ENCODE measurements at places on chromosomes 3 and 15.
A peak's percentile ranks its signal among the peaks of the same experiment; 100 is the strongest.

- H3K4me1 ChIP-seq: no peaks in the 10 kb centered on the region
- peaks cover 6% of the 10 kb centered on the region for H3K27me3 ChIP-seq
- H3K27ac ChIP-seq: no peak overlapping the region
- no peak for DNase-seq
Observed at GRCh38 chr3:14771593-14772497, 46.9 kb upstream of the FGD5 start.

GRCh38 chr3:107269136-107269535, 108.1 kb upstream of the CCDC54 start:
- H3K27ac ChIP-seq: no peak overlapping the region
- no peaks in the 10 kb centered on the region for H3K27me3 ChIP-seq
- DNase-seq: no peak

DNA sequence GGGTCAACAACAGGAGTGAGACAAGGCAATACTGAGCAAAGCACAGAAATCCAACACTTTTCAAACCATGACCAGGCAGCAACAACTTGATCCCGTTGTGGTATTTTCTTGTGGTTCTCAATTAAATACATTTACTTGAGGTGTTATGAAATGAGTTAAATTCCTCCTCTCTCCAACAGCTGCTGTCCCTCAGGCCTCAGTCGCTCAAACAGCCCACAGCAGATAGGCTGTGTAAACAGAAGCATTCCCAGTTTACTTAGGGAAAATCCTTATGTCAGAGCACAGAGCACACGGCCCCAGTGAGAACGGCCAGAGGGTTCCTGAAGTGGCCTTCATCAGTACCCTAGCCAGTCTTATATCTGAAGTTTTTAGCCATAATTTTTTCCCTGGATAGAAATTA, 359.9 kb downstream of the AGBL1 start:
- peaks cover 10% of the 10 kb centered on the region for H3K4me1 ChIP-seq
- H3K27ac ChIP-seq: no peak overlapping the region
- no peak for DNase-seq
- H3K4me3 ChIP-seq: no peak overlapping the region
- H3K27me3 ChIP-seq: no peaks in the 10 kb centered on the region

GRCh38 chr3:36318621-36319200, 61.6 kb upstream of the STAC start:
- no peak for DNase-seq
- no peak overlapping the region for H3K27ac ChIP-seq
- no peaks in the 10 kb centered on the region for H3K36me3 ChIP-seq
- no peak overlapping the region for H3K4me3 ChIP-seq

DNA sequence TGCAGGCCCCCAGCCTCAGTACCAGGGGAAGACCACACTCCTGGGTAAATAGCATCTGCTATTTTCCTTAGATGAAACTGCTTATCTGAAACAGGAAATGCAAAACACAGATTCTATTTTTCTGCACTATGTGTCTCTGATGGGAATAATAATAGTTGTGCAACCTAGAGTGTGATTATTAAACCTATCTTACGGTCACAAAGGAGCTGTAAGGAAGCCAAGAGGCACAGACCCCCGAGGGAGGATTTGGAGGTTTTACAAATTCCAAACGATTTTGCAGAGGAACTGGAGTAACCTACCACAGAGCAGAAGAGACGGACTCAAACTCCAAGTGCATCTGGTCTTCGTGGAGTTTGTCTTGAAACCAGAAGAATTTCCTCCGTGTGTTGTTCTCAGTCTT, 14.1 kb upstream of the APOD start:
- H3K27me3 ChIP-seq: no peaks in the 10 kb centered on the region
- no peaks in the 10 kb centered on the region for H3K4me1 ChIP-seq
- no peak overlapping the region for H3K27ac ChIP-seq
- H3K36me3 ChIP-seq: no peaks in the 10 kb centered on the region

DNA sequence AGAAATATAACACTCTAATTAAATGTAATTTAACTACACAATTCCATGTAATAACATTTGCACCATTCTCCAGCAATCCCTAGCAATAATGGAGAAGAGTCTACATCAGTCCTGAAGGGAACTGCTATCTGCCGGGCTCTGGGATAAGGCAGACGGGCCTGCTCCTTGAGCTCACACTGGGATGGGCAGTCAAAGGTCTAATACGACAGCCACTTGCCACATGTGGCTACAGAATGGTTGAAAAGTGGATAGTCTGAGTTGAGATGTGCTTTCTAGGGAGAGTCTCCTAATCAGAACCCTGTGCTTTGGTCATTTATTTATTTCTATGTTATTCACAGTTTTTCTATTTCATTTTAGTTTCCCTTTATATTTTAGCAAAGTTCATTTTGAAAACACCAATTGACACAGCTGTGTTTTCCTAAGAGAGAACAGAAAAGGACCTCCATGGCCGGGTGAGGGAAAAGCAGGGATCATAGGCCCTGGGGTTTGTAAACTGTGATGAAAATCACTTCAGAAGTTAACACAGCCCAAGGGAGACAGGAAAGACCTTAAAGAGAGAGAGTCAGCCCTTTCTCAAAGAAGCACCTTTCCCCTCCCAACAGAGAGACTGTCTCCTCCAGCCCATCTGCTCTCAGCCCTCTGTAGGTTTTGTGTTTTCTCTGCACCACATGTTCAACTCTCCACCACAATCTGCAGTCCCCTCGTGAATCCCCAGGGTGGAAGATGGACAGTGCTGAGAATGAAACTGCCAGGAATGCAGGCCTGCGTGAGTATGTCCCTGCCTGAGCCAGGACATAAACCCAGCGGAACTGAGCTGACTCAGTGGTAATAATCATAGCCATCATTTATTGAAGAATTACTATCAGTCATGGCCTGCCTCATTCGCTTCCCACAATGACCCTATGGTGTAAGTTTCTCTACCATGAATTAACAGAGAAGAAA, 11.6 kb downstream of the FSIP1 start:
- DNase-seq: no peak
- H3K4me1 ChIP-seq: no peaks in the 10 kb centered on the region
- peaks cover 1% of the 10 kb centered on the region for H3K36me3 ChIP-seq
- no peaks in the 10 kb centered on the region for H3K27me3 ChIP-seq
- H3K27ac ChIP-seq: no peak overlapping the region

DNA sequence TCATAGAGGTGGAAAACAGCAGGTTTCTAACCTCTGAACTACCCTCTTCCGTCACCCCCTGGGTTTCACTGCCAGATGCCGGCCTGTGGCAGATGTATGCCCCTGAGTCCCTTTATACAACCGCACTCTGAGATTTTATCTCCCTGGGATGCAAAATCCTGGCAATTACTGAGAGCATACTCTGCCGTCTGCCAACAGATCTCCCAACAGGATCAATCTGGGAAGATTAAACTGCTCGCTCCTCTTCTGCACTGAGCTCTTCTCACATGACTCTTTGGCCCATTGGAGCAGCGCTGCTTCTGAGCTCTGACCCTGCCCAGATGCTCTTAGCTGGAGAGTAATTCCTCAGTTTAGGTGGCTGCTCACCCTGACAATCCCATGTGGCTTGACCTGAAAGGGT, 133.2 kb downstream of the LIPC start:
- H3K36me3 ChIP-seq: no peaks in the 10 kb centered on the region
- no peaks in the 10 kb centered on the region for H3K27me3 ChIP-seq
- no peak overlapping the region for H3K27ac ChIP-seq
- H3K4me3 ChIP-seq: no peak overlapping the region
- no peak for DNase-seq

GRCh38 chr3:69740103-69741021, 1.1 kb downstream of the MITF start:
- peaks cover 35% of the 10 kb centered on the region for H3K27me3 ChIP-seq
- peak overlapping the region; percentile 88 for H3K4me3 ChIP-seq
- H3K4me1 ChIP-seq: peaks cover 11% of the 10 kb centered on the region

DNA sequence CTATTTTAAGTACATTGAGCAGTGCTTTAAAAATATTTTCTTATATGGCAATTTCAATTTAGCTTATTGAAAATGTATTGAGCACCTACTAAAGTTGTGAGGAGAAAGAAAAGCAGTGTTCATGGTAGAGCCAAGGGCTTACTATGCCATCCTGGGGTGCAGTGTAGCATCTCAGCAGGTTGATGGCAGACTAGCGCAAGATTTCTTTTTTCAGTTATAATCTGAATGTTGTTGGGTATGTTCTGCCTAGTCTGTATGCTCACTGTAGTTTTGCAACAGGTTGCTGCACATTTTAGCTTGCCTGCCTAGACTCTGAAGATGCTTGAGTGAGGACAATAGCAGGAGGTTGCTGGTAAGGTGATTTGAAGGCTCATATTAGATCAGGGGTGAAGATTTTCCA, 103.1 kb upstream of the UNC13C start:
- DNase-seq: no peak
- no peak overlapping the region for H3K4me3 ChIP-seq
- peaks cover 25% of the 10 kb centered on the region for H3K36me3 ChIP-seq
- H3K27ac ChIP-seq: no peak overlapping the region
- no peaks in the 10 kb centered on the region for H3K27me3 ChIP-seq

DNA sequence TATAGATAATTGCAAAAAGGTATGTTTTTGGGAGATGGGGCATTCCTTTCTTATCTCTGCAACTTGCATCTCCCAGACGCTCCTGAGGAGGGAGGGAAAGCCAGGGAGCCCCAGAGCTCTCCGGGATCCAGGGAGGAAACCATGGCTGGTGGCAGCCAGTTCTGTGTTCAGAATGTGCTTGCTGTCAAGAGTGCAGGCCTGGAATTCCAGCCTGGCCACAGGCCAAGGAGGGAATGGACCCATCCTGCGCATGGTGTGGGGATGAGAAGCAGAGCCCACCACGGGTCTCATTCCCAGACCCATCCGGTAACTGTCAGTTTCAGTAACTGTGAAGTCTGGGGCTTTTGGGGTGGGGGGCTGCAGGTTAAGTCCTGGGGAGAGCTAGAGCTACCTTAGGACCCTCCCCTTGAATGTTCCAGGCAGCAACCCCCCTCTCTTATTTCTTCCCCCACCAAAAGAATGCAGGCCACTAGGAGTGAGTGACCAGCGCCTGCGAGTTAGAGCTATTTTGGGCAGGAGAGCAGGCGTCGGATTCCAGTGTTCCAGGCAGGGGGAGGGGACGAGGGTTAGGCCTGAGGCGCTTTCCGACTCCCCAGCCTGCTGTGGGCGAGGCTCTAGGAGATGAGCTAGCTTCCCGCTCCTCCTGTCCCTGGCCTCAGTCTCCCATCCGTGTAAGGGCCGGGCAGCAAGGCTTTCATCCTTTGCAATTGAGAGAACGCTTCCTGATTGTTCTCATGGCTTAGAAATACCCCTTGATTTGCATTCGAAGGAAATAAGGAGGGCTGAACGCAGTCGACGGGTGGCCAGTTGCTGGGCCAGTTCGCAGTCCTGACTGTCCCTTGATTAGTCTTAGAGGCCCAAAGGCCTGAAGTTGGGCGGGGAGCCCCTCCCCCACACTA, 781 bp upstream of the DAG1 start:
- H3K4me1 ChIP-seq: peaks cover 36% of the 10 kb centered on the region
- peaks cover 5% of the 10 kb centered on the region for H3K36me3 ChIP-seq
- peak overlapping the region; percentile 99 for H3K27ac ChIP-seq
- H3K4me3 ChIP-seq: peak overlapping the region; percentile 81
- H3K27me3 ChIP-seq: no peaks in the 10 kb centered on the region

DNA sequence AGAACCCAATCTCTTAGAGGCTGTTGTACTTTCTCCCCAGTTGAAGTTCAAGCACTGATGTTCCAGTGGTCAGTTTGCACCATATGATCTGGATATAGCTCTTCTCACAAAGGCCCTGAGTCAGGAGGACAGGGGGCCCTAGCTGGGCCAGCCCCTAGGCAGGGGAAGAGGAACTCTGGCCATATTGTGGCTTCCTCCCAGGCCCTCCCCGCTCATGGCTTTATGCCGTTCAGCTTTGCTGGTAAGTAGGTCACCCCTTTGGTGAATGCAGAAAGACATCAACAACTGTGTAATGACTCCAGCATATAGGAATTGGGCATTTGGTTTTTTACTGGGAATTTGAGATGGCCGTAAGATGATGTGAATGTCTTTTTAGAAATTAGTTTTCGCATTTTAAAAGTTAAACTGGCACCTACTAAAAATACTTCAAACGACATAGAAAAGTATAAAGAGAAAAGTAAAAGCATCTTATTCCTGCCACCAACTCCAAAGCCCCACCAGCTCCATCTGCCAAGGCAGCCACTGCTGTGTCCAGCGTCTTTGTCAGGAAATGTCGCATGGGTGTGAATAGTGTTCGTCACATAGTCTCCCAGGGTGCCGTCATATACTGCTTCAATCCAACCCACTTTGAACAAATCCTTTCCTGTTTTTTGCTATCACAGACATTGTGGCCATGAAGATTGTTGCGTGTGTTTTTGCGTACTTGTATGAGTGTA, 25.3 kb downstream of the CCR9 start:
- no peaks in the 10 kb centered on the region for H3K36me3 ChIP-seq
- H3K27ac ChIP-seq: no peak overlapping the region
- H3K4me3 ChIP-seq: no peak overlapping the region

- no peaks in the 10 kb centered on the region for H3K4me1 ChIP-seq
- peaks cover 4% of the 10 kb centered on the region for H3K27me3 ChIP-seq
- no peak overlapping the region for H3K27ac ChIP-seq
- no peaks in the 10 kb centered on the region for H3K36me3 ChIP-seq
Observed at GRCh38 chr15:37372064-37372463, 271.7 kb upstream of the MEIS2 start.

- no peak overlapping the region for H3K27ac ChIP-seq
- DNase-seq: no peak
- H3K36me3 ChIP-seq: peaks cover 1% of the 10 kb centered on the region
Observed at GRCh38 chr3:17793542-17794195, 51.2 kb upstream of the TBC1D5 start.

DNA sequence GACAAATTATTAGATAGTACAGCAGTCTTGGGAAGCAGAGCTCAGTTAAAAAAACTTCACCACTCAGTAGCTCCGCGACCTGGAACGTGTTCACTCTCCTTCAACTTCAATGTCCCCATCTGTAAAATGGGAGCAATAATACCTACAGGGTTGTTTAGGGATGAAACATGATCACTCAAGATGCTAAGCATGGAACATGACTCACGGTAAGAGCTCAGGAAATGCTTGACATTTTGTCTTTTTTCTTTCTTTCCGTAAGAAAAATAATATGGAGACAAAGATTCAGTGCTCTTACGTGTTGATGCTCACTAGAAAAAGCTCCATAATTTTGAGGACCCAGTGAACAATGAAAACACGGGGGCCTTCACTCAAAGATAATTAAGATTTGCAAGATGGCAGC, 606.7 kb upstream of the MDFIC2 start:
- H3K27ac ChIP-seq: no peak overlapping the region
- DNase-seq: no peak
- no peaks in the 10 kb centered on the region for H3K36me3 ChIP-seq
- peaks cover 1% of the 10 kb centered on the region for H3K4me1 ChIP-seq
- no peak overlapping the region for H3K4me3 ChIP-seq

DNA sequence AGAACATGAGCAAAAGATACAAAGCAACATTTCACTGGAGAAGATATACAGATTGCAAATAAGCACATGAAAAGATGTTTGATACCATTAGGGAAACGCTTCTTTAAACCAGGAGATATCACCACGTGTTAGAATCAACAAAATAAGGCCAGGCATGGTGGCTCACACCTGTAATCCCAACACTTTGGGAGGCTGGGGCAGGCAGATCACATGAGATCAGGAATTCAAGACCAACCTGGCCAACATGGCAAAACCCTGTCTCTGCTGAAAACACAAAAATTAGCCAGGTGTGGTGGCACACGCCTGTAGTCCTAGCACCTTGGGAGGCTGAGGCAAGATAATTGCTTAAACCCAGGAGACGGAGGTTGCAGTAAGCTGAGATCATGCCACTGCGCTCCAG, 20.5 kb upstream of the MUC20 start:
- H3K4me1 ChIP-seq: peaks cover 6% of the 10 kb centered on the region
- H3K36me3 ChIP-seq: peaks cover 13% of the 10 kb centered on the region
- no peak overlapping the region for H3K27ac ChIP-seq
- no peak overlapping the region for H3K4me3 ChIP-seq
- H3K27me3 ChIP-seq: peaks cover 5% of the 10 kb centered on the region
